Stimulated activated naive CD8-positive, alpha-beta T cell treated with anti-CD3 and anti-CD28 coated beads, Interleukin-15, Interleukin-2, amounts not matched to agents 100 U/mL and 50 U/mL, for 24 hours (primary cell): ENCODE measurements at places on chromosomes 7 and 10.
A peak's percentile ranks its signal among the peaks of the same experiment; 100 is the strongest.

- DNase-seq = no peak
Observed at GRCh38 chr7:96016056-96016586, 243.8 kb downstream of the DYNC1I1 start.

- DNase-seq = peak; percentile 60
Observed at GRCh38 chr10:103659674-103660363, 166.3 kb downstream of the NEURL1 start.

DNA sequence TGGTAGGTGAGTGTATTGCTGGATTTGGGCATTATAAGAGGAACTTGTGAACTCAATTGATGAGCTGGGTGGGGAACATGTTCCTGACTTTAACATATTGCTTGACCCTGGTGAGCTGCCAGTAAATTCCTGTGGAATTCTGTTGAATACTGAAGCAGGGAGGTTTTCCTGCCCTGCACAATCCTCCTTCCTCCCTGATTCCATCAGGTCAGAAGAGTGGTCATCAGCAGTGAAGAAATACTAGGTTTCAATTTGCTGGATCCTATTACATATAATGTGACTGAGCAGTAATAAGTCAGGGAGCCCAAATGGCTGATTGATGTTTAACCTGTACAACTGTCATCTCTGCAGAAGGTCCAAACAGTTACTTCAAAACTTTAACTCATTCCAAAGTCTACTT lies 581.2 kb downstream of the SUGCT start:
- DNase-seq = no peak

DNA sequence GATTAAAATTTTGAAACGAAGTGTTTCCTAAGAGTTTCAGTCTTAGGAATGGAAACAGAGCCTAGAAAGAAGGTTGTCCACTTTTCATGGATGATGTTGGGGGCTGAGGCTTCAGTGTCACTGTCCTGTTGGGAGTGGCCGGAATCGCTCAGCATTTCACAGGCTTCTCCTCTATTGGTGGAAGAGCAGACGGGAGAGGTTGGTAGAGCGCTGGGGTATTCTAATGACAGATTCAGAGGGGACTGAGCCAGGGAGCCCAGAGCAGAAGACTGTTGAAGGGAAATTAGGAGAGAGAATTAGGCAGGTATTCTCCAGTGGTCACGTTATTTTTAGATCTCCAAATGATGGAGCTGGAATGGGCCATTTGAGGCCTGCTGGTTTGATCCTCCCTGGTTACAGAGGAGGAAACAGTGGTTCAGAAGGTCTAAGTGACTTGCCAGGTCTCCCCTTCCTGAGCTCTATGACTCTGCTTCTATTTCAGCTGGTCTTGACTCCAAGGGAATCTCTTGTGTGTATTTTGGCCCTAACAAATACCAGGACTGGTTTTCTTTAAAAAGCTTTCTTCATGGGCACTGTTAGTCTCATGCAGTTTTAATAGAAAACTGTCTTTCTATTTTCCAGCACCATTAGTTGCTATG lies 35.7 kb upstream of the EEPD1 start:
- DNase-seq = no peak
